A549 treated with GW870086 at 1 μM for 4 hours (cell line): ENCODE measurements at places on chromosomes 12 and 14. TPM values are rescaled to one million over a fixed set of nuclear protein-coding genes. Genes with fewer than 3 reads are reported as not detected.

Gene GPRC5D
- 0.22 TPM in 1 of 5 replicates, not detected in the others for total RNA-seq

Gene SLC35F4
- not detected in 5 replicates for total RNA-seq

Gene BTG1
- 50.7 to 78.5 TPM (median 72.2 TPM) in 5 replicates for total RNA-seq

Gene OR6C2
- total RNA-seq: not detected in 5 replicates

Gene NOS1
- 0.40 to 0.64 TPM (median 0.58 TPM) in 5 replicates for total RNA-seq
